ENCODE measurements at places on chromosomes 12 and 14.
A peak's percentile ranks its signal among the peaks of the same experiment; 100 is the strongest.

GRCh38 chr14:74347795-74348100, 523 bp upstream of the VRTN start:
- no peak for DNase-seq

DNA sequence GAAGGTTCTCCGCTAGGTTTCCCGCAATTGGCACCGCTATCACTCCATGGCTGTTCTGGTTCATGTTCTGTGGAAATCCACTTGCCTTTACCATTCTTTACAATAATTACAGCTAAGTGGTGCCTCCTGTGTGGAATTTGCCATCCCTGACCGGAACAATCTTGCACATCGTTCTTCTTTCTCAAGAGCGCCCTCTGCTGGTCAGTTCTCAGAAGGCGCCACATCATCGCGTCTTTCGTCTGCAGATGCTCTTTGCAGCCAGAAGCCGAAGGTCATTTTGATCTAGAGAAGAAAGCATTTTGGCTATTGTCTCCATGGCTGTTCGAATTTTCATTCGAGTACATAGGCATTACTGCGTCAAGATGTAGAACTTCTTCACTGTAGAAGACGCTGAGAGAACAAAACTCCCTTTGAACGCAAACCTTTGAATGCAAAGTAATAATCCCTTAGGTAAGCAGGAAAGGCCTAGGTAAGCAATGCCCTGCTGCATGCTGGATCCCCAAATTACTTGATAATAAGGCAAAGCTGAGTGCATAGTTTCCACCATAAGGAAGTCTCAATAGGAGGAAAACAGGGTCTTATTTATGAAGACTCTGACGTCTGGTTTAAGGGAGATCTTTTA, 10.1 kb upstream of the RTRAF start:
- DNase-seq: peak; percentile 93

- DNase-seq: no peak
Measured at GRCh38 chr12:27180906-27181505, 63.1 kb upstream of the STK38L start.

DNA sequence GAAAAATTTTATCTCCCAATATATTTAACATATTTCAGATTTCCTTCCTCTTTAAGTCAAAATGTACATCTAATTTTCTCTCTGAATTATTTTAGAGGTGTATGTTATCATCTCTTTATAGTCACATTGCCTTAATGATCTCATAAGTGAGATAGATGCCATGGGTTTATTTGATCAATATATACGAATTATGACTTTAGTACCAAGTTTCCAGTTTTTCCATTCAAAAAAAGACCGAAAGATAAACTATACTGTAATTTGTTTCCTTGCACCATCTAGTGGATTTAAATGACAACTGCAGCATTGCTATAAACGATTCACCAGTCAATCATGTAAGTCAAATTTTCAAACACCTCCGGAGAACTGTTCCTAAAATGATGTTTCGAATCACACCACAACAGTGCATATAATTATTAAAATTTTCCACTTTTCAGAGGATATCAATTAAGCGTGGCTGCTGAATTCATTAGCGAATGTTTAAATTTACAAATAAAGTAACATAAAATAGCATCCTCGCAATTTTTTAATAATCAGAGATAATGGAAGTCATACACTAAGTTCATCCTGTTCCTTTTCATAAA, 419 bp upstream of the ATXN7L3B start:
- no peak for DNase-seq

DNA sequence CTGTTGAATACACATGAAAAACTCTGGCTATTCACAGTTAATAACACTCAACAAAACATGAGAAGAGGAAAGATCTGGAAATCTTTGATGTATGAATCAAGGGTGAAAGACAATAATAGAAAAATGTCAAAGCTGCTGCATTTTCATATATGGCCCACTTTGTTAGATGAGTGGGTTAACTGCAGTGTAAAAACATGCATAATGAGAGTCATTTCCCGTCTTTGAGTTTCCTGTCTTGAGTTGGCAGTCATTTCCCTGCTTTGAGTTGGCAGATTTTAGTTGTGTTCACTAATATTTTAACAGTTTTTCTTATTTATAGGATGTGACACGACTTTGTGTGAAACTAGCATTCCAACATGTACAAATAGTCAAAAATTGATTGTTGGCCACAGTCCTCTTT, 87.9 kb upstream of the PTPRQ start:
- DNase-seq: no peak

- DNase-seq: no peak
Measured at GRCh38 chr12:80195074-80195726, 95.9 kb downstream of the OTOGL start.

GRCh38 chr12:132209619-132210222, 65.5 kb downstream of the NOC4L start:
- DNase-seq: no peak

DNA sequence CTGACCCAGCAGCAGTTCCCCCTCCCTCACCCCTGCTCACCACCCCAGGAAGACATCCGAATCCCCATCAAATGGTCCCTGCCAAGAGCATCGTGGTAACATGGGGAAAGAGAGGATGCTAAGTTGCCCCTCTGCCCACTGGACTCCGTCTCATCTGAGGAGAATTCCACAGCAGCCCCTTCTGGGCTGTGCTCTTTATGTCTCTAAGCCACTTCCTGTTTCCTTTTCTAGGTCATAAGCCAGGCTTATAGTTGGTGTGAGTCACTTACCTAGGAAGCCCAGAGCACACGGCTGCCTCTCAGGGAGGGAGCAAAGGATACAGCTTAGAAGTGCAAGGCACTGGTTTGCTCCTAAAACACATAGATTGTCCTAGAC, 76.0 kb downstream of the VCPKMT start:
- no peak for DNase-seq

DNA sequence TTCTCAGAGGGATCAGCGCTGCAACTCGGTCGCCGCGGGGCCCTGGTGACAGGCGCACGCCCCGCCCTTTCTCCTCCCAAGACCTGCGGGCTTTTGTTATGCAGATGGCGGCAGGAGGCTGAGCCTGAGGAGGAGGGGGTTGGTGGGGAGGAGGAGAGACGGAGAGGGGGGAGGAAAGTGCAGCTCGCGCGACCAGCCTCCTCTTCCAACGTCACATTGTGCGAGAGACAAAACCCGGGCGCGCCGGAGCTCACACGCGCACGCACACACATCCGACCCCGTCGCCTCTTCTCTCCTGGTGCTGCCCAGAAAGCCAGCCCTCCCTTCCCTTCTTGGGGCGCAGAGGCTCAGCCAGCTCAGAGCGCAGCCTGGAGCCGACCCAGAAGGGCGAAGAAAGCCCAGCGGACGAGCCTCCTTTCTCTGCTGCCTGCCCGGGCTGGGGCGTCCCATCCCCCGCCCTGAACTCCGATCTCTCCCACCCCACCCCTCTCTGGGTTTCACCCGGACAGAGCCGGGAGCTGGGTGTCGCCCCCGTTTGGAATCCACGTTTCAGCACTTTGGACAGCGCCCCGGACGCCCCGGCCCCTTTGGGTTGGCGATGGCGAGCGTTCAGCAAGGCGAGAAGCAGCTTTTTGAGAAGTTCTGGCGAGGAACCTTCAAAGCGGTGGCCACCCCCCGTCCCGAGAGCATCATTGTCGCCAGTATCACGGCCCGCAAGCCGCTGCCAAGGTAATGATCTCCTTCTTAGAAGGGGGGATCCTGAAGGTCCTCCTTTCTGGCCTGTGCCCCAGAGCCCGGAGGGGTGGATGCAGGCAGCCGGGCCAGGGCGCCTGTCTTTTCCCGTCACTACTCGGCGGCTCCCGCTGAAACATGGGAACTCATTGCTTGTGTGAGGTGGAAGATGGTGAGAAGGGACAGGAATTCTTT, at the start of gene SRRM4:
TSS of gene SRRM4 (plus strand) at position 257 of the 927 bp plus-strand sequence. CDS start at position 599, 342 bp downstream.
- DNase-seq: no peak

DNA sequence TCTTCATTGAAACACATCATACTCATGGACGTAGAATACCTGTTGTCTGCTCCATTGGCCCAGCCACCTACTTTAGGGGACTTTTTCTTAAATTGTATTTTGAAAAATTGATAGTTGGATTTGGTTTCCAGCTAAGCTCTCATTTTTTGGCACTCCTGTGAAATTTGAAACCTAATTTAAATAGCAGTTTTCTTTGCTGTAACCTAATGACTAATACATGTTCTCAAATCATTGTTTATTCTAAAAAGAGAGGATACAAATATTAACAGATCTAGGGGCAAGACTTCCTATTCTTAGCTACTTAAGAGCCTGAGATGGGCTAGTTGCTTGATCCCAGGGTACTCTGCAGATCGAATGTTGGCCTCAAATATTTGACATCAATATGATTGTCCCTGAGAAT, 78.9 kb downstream of the PLEKHA5 start:
- DNase-seq: no peak

GRCh38 chr12:92987846-92988621, 58.9 kb upstream of the EEA1 start:
- peak; percentile 39 for DNase-seq

DNA sequence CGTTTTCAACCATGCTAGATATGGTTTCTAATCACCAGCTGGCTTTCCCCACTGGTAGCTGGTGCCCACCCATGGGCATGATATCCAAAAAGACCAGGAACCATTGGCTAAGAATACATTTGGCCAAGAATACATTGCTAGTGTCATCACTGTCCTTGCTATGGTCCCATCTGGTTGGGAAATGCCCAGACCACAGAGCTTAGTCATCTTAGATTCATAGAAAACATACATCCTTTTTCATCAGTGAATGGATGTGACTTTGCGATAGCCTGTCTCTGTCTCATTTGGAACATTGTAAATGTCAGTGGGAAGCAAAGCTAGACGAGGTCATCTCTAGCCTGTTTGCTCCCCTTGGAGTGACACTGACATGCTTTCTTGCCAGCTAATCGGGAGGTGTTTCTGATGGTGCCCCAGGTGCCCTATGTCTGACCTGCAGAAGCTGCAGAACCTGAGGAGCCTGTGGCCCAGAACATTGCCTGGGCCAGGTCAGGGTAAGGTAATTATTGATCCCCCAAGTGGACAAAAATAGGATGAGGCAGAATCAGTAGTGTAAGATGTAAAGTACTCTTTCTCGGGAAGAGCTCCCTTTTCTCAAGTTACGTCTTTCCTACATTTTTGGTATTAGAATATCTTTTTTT, 194.8 kb downstream of the SLC41A2 start:
- DNase-seq: peak; percentile 30

- no peak for DNase-seq
Measured at GRCh38 chr14:49892301-49892635, 614 bp upstream of the ARF6 start.

- no peak for DNase-seq
Measured at GRCh38 chr14:72111911-72112310, 179.7 kb downstream of the RGS6 start.

- no peak for DNase-seq
Measured at GRCh38 chr12:121722511-121722910, 10.0 kb downstream of the TMEM120B start.

DNA sequence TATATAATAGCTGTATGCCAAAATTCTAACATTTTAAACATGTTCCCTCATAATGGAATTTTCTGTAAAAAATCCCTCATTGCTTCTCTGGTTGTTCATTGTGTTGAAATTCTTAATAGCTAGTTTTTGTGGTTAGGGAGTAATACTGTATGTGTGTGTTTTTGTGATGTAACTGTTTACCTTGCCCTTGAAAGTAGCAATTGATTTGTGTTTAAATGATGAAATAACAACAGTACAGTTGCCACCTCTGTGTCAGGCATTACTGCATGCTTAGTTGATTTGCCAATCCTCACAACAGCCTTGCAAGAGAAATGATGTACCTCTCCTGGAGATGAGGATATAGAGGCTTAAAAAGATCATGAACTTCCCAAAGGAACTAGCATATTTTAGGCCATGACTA, 94.9 kb downstream of the DAAM1 start:
- no peak for DNase-seq

- DNase-seq: no peak
Measured at GRCh38 chr12:13790317-13790716, 191.1 kb downstream of the GRIN2B start.

- DNase-seq: no peak
Measured at GRCh38 chr12:80837342-80837978, 100.3 kb downstream of the LIN7A start.

GRCh38 chr14:102917056-102917385, 5.4 kb upstream of the AMN start:
- DNase-seq: no peak

DNA sequence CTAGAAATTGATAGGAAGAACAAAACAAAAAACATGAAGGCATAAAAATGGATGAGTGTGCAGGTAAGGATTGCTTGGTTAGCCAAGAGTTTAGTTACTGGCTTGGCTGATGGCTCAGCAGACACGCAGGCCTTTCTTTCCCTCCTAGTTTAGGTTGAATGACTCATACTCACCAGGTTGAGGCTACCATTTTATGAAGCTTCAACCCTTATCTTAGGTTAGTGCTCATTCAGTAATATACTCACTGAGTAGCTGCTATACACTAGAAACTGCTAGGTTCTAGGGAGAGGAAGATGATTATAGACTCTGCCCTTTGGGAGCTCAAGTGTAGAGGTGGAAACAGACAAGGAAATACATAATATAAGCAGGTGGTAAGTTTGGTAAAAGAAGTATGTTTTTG, 6.0 kb downstream of the P3H3 start:
- DNase-seq: no peak

DNA sequence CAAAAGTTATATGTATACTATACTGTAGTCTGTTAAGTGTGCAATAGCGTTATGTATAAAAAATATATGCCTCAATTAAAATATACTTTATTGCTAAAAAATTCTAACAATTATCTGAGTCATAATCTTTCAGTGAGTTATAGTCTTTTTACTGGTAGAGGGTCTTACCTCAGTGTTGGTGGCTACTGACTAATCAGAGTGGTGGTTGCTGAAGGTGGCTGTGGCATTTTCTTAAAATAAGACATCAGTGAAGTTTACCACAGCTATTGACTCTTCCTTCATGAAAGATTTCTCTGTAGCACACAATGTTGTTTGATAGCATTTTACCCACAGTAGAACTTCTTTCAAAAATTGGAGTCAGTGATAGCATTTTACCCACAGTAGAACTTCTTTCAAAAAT, 23.4 kb downstream of the POLR3B start:
- DNase-seq: no peak

- DNase-seq: no peak
Measured at GRCh38 chr12:70443062-70443673, 77.1 kb downstream of the KCNMB4 start.

GRCh38 chr12:98618952-98619351, 25.5 kb downstream of the SLC25A3 start:
- no peak for DNase-seq

- DNase-seq: no peak
Measured at GRCh38 chr14:99481745-99482099, 513 bp downstream of the CCNK start.

Measured in stimulated activated CD4-positive, alpha-beta T cell treated with anti-CD3 and anti-CD28 coated beads, Interleukin-12 subunit alpha, Interleukin-12 subunit beta, amount 100 ng/mL, for 48 hours (primary cell).